ENCODE measurements at places on chromosomes 11 and 22.
A peak's percentile ranks its signal among the peaks of the same experiment; 100 is the strongest.

DNA sequence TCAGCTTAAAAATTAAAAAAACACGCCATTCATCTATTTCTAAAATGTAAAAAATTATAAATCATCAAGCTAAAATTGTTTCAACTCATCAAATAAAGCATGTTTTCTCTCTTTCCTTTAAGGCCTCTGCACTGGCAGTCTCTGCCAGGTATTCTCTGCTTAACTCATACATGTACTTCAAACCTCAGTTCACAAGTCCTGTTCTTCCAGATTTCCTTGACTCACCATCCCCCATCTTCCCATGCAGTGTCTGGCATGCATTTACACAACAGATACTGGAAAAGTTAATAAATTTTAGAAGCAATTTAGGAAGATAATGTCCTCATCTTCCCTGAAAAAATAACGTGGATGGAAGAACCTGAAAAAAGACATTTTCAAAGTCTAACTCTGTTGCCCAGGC is 32.5 kb downstream of the CSTF3 start:
- DNase-seq: no peak

- no peak for DNase-seq
Measured at GRCh38 chr11:117037279-117037974, 60.8 kb downstream of the SIK3 start.

DNA sequence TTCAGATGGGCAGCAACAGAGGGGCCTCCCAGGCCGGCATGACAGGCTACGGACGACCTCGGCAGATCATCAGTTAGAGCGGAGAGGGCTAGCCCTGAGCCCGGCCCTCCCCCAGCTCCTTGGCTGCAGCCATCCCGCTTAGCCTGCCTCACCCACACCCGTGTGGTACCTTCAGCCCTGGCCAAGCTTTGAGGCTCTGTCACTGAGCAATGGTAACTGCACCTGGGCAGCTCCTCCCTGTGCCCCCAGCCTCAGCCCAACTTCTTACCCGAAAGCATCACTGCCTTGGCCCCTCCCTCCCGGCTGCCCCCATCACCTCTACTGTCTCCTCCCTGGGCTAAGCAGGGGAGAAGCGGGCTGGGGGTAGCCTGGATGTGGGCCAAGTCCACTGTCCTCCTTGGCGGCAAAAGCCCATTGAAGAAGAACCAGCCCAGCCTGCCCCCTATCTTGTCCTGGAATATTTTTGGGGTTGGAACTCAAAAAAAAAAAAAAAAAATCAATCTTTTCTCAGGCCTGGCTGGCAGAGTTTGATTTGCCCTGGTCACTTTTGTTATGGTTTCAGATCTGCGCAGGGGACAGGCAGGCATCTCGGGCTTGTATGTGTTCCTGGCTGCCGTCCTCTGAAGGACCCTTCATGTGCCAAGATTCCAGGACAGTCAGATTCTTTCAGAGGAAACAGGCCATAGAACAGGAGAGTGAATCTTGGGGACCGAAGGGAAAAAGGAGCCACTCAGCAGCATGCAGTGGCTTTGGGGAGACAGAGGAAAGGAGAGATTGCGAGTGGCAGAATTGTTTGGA is 5.3 kb downstream of the TAGLN start:
- no peak for DNase-seq

DNA sequence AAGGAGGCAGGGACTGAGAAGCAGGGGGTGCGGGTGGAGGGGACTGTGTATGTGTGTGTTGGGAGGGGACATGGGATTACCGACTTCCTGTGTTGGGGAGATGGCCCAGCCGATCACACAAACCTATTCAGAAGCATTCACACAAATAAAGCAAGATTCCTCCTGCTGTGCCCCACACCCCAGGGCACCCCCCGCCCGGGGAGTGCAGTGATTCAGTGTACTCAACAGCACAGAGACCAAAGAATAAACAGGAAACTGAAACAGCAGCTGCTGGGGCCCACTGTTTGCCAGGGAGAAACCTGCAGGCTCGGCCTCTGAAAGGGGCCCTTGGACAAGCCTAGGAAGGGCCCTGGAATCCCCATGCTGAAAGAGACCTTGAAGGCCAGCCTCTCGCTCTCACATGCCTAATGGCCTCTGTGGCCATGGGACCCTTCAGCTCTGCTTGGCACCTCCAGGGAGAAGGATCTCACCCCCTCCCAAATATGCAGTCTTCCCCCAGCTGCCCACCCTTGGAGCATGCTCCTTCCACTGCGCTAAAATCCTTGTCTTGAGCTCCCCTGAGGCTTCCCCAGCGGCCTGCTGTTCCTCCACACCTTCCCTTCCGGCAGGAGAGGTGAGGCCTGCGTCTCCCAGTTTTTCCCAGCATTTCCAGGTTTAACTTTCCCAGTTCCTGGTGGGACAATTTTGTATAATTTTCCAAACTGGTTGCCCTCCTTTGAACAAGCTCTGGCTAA is 72.9 kb downstream of the CSNK2A3 start:
- DNase-seq: no peak

- no peak for DNase-seq
Measured at GRCh38 chr11:124153821-124154220, 29.3 kb upstream of the OR10D3 start.

DNA sequence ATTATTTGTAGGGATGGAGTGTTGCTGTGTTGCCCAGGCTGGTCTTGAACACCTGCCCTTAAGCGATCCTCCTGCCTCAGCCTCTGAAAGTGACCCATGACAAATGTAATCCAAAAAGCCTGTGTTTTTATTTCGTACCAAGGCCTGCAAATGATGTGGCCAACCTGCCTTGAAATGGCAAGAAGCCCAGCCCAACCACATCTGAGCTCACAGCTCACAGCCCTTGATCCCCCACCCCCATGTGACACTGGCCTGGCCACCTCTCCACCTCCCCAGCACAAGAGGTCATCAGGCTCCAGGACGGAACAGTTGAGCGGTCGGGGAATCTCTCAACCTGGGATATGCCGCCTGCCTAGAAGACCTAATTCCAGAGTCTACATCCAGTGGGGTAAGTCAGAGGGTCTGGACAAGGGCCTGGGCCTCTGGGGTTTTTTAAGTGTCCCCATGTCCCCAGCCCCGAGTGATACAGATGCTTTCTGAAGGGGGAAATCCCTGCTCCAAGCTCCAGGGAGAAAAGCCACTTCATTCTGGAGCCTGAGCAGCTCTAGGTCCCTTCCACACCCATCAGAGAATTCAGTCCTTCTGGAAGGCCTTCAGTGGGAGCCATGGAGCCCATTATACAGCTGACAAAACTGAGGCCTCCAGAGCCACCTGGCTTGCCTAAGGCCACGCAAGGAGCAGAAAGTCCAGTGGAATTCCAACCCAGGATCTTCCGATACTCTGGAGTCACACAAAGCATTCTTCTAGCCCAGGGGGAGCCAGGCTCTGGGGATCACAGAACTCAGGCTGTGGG is 70.7 kb downstream of the MN1 start:
- no peak for DNase-seq

- DNase-seq: no peak
Measured at GRCh38 chr11:1779034-1779805, 15.5 kb upstream of the CTSD start.

GRCh38 chr11:2930704-2931419 is 1.6 kb upstream of the PHLDA2 start:
- DNase-seq: peak; percentile 68

DNA sequence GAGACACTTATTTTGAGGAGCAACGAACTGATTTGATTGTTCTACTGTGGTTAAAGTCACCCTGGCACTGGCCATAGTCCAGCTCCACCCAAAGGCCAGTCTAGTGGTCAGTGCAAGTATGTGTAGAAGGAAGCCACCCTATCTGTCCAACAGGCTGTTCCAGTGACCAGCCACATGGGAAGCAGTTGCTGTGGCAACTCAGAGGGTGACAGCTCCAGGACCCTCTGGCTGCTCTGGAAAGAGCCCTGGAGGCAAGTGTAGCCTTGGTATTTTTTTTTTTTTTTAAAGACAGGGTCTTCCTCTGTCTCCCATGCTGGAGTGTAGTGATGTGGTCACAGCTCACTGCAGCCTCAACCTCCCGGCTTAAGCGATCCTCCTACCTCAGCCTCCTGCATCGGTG is 27.8 kb downstream of the LMO1 start:
- DNase-seq: no peak

DNA sequence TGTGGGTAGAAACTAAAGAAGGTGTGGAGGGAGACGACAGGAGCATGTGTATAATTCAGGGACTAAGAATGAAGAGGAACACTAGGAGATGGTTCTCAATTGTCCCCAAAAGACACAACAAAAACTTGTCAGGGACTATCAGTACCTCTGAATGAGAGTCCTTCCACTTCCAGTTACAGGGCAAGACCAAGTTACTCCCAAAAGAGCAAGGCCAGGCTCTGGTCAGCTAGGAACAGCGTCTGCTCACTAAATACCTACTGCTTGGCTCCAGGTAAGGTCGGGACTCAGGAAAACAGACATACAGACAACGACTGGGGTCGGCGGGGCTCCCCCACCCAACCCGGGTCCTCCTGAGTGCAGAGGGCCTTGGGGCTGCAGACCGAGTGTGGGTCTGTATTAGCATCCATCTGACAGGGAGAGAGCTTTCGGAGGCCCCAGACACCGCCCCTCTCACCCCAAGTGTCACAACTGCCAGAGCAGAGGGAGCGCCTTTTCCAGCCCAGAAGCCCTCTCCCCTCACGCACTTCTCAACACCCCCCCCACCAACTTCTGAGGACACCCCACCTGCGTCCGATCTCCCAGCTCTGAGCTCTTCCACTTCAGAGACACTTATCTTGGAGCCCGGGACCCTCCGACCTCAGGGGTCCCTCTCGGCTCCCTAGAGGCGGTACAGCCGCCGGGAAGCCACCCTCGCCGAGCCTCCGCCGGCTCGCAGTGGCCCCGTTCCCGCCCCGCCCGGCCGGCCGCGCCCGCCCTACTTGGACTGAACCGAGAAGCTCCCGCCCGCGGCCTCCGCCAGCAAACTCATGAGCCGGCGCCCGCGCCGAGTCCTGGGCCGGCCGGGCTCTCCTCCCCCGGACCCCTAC is 522 bp downstream of the RHOG start:
- no peak for DNase-seq

GRCh38 chr11:27563201-27563600 is 56.6 kb upstream of the LIN7C start:
- DNase-seq: no peak

DNA sequence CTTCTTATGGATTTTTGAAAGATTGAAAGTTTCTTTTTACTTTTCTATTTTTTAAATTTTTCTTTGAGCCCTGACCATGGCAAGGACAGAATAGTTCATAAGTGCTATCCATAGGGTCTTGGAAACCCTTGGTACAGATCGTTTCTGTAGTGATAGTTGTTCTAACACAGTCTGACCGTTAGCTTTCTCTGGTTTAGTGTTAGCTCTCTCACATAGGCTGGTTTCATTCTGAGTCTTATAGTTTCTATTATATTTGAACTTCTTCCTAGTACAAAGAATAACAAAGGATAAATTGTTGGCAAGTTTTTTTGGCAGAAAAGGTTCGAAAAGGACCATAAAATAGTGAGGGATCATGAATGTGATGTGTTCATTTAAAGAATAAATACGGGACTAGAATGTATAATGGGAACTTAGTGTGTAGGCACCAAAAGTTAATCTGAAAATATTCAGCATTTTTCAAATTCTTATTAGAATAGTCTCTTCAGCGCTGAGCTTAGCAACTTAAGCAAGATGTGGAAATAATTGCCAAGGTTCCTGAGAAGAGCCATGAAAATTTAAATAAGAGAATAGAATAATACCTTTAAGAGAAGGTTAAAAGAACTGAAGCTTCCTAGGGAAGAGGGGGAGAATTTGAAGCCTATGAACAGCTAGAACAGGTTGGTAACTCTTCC is 24.1 kb downstream of the FDX1 start:
- no peak for DNase-seq

DNA sequence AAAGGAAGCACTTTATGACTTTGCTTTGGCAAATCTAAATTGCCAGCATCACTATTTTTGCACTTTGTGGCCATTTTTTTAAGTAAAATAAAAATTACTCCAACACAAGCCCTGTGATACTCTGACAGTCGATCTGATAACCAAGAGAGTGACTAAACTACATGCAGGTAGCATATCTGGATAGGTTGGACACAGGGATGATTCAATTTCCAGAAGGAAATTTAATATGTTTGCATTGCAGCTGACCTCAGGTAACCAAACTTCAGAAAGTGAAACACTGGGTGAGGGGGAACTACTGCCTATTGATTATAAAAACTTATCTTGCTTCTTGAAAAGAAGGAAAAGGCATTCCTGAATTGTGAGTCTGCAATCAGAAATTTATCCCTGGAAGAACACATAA is 13.9 kb downstream of the OR5B3 start:
- DNase-seq: no peak

DNA sequence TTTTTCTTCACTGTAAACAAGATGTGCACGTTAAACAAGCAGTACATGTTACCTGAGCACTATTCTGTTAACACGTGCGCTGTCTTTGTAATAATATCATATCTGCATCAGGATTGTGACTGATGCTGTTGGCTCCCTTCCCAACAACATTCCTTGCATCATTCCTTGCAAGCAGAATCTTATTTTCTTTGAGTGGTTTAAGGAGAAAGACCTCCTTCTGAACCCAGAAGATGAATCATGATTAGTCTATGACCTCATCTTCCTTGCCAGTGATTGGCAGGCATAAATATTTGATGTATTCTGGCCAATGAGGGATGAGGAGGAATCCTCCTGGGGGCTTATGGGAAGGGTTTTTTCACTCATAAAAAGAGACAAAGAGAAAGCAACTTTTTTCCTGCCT is 46.2 kb downstream of the C11orf71 start:
- no peak for DNase-seq

- DNase-seq: no peak
Measured at GRCh38 chr11:76102802-76103201, 103.5 kb downstream of the WNT11 start.

DNA sequence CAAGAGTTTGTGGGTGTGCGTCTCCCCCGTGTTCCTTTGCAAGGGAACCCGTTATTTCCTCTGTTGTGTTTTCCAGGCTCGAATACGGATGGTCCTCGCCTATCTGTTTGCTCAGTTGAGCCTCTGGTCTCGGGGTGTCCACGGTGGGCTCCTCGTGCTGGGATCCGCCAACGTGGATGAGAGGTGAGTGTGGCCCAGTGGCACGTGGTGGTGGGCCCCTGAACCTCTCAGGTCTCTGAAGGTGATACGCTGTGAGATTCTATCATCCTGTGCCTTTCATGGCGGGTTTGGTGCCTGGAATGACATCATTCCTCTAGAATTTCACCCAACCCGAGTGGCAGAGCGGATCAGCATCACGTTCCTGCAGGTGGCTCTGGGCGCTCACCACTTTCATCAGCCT is 32.5 kb downstream of the NADSYN1 start:
- no peak for DNase-seq

DNA sequence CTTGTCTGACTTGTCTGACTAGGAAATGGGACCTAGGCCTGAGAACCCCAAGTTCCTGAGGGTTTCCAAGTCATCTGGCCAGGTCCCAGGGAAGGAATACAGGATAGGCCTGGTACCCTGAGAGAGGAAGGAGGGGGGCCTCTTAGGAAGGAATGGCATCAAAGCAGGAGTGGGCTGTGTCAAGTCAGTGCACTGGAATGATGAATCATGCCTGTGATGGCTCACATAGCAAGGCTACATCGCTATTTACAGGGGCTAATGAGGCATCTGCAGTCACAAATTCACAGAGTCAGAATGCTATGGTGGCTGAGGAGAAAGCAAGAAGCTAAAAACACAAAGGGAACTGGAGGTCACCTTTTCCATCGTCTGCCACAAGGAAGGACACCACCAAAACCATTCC is 247.3 kb downstream of the NXPE2 start:
- no peak for DNase-seq

Data from iPS DF 6.9 (cell line).